NCI-H2081 (cell line): ENCODE measurements at places on chromosomes 1 and 21.

GRCh38 chr1:41707793-41708192 lies 210.9 kb downstream of the HIVEP3 start:
- no peak for DNase-seq

- no peak for DNase-seq
These were observed 5.4 kb downstream of the MTHFR start for GRCh38 chr1:11800391-11800755.

DNA sequence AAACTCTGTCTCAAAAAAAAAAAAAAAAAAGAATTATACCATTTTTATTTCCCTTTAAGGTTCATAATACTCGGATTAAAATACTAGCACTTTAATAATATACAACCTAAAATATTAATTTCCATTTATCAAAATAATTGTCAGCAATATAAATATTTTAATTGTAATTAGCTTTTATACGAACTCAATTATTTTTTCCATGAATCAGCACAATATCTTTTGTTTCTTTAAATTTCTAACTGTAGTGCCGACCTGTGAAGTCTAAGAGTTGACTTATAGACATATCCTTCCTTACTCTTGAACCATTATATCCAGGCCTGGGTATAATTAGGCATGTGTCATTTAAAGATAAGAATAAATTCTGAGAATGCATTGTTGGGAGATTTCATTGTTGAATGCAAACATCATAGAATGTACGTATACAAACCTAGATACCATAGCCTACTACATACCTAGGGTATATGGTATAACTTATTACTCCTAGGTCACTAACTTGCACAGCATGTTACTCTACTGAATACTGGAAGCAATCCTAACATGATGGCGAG lies 996.7 kb upstream of the TMPRSS15 start:
- DNase-seq, result no peak

DNA sequence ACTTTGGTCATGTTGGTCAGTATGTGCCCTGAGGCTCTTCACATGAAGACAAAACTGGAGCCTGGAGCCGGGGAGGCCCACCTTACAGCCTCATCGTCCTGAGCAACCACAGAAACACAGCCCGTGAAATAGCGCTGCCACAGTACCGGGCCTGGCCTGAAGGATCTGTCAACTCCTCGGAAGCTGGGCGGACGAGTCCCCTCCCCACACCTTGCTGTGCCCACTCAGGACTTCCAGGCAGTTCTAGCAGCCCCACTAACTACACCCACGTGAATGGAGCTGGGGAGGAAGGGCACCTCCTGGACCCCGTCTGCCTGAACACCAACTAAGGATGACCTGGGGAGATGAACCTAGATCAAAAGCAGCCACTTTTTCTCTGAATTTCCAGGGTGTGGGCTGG lies 24.7 kb downstream of the SDE2 start:
- no peak for DNase-seq

DNA sequence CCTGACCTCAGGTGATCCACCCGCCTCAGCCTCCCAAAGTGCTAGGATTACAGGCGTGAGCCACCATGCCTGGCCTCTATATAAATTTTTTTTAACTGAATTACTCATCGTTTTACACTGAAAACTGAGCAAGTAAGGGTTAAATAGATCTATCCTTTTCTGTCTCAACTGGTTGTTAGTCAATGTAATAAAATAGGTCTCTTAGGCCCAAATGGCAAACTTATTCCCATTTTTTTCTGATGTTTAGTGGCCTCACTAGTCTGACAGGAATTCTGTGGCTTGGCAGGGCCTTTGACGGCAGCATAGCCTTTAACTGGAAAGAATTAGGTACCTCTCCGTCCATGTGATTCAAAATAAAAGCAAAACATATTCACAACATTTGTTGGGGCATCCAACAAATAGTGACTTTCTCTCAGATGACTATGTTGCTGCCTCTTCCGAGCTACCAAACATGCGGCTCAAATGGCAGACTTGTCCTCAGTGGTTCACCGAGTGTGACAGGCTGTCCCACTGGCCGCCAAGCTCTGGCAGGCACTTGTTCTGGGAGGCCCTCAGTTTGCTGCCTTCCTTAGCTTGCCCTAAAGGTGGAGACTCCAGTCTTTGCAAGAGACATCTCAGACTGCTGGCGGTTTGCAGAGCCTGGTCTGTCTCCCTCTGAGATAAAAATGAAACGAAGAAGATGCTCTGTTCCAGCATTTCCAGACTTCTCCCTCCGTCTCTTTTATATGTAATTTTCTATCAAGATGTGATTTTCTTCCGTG lies 17.4 kb downstream of the ATP1A4 start:
- DNase-seq, result no peak

DNA sequence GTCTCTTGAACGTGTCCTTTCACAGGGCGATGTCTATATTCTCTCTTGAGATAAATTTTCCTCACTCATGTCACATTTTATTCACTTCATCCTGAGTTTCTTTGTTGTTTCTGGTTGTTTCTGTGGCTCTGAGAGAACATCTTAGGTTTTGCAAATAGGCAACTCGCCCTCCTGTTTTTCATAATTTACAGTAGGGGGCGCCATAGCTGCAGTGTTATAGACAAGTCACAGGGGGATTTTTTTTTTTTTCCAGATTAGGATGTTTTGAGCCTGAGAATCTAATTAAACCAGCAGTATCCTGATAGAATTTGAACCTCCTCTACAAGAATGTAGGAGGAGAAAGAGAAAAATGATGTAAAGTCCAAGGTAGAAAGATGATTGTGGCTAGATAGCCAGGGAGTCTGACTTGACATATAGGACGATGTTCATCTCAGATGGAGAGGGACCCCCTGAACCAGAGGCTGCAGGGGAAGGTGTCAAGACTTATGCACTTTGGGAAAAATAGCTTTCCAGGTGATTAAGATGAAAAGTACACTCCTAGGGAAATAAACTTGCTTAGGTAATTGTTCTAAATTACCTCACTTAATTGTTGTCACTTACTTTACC lies 76.3 kb downstream of the ZP4 start:
- peak; percentile 17 for DNase-seq

DNA sequence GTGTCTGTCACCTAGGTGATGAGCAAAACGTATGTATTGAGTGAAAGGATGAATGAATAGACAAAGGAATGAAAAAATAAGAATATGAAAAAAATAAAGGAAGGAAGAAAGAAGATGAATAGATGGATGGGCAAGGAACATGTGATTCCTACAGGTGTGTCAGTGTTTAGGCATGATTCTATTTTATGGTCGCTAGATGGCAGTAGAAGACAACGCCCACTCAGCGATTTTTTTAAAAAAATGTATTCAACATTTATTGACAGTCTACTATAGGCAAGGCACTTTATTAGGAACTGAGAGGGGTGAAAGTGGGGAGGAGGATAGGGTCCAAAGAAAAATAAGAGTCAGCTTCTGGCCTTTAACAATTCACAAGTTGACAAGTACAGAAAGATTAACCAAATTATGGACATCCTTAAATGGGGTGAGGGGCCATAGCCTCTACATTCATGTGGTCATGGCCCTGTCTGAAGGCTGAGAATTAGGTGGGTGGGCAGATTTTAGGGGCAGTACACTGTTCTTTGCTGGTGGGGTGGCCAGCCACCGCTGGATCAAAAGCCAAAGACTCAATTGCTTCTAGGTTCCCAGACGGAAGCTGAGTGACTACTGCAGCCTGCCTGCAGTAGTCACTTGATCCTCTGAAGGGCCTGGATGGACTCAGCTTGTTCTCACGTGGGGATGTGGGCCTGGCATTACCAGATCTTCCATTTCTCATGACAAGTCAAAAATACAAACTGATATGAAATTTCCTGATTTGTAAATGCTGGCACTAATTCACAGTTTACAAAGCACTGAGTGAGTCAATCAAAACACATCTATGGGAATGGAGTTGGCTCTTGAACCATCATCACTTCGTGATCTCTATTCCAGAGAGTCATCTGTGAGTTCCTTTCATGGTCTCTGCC lies 83.9 kb downstream of the FASLG start:
- peak; percentile 43 for DNase-seq

DNA sequence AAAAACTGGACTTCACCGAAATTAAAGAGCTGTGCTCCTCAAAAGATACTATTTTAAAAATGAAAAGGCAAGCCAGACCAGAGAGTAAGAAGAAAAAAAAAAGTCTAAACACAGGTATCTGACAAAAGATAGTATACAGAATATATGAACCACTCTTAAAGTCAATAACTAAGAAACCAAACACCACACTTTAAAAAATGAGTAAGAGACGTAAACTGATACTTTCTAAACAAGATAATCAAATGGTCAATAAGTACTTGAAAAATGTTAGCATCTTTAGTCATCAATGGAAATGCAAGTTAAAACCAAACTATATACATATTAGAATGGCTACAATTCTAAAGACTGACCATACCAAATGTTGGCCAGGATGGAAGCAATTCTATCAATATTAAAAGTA lies 77.6 kb downstream of the EVI5 start:
- DNase-seq, result no peak

DNA sequence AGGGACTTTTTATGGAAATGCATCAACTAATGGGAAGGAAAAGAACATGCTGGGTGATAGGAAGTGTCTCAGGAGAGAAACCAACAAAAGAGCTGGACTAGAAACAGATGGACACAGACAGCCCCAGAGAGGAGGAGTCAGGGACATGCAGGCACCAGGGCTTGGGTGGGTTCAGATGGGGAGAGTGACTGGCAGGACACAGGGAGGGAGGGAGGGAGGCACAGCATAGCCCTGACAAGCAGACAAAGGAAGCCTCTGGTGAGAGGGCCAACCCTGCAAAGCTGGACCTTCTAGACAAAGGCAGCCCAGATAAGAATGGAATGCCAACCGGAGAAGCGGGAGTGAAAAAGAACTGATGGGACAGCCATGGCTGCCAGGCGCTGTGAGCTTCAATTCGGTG lies 568.8 kb downstream of the AJAP1 start:
- DNase-seq, result no peak

DNA sequence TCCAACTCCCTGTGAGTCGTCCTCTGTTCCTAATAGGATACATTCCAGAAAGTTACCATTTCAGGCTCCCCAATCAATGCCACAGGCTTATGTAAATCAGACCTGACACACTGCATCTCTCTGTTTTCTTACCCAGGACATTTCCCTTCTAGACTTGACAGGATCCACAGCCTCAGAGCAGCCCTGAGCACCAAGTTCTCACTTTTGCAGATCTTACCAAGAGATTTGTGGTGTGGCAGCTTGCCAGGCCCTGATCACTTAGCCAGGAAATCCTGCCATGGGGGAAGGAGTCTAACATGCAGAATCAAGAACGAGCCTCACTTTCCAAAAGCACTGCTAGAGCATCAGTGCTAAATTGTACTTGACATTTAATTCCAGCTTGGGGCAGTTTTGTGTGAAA lies 202.9 kb downstream of the TBX15 start:
- no peak for DNase-seq

GRCh38 chr21:45359451-45360217 lies 45.3 kb upstream of the COL18A1 start:
- DNase-seq, result no peak

DNA sequence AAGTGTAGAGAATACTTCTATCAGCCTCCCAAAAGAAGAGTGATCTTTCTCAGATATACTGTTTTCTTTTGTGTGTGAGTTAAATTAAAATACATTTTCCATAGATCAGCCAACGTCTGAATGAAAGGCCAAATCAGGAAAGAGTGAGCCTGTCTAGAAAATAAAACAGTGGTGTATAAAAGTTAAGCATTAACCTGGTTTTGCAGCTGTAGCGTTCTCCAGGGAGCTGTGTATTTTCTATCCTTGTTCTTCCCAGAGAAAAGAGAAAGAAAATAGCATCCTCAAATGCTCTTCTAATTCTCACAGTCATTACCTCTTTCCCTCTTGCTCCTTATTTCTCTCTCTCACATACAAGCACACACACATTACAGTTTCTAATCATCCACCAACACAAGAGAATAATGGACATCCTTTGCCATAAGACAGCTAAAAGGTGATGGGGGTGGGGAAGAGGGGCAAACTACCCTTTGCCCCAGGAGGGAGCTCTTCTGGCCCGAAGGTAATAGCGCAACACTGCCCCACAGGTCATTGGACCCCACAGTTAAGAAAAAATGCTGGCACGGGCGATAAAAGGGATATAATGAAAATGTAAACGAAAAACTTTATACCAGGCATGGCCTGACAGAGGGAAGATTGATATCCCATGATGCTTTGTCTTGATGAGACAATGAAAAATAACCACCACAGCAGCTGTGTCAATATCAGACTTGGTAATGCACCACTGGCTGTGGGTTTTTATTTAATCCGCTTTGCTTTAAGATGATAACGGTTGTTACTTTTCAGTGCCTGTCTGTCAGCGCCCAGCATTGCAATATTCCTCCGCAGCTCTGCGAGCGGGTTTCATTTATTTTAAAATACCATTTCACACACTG lies 150.3 kb downstream of the NUF2 start:
- DNase-seq, result peak; percentile 95

GRCh38 chr1:210003501-210003900 lies 65.5 kb downstream of the SYT14 start:
- no peak for DNase-seq

GRCh38 chr21:29465546-29465945 lies 166.8 kb downstream of the BACH1 start:
- DNase-seq, result peak; percentile 25

- DNase-seq, result peak; percentile 29
These were observed 3.2 kb downstream of the INKA2 start for GRCh38 chr1:111735858-111736544.

- no peak for DNase-seq
These were observed 3.7 kb downstream of the CCDC24 start for GRCh38 chr1:43994794-43995790.

DNA sequence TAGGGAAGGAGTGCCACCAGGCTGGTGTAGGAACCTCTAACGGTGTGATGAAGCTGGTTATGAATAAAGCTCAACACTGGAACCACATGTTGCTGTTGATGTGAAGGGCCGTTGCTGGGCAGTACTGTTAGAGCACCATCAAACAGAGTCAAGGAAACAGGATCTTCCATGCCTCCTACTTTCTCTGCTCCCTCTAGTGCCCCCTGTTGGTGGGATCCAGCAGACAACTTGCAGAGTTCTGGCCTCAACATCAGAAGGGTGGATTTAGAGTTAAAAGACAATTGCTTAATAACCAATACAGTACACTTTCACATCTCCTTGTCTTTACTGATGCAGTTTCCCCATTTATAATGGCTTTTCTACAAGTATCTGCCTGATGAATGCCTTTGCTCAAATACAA lies 336.4 kb downstream of the NTNG1 start:
- no peak for DNase-seq

- no peak for DNase-seq
These were observed 324.9 kb downstream of the SIPA1L2 start for GRCh38 chr1:232305050-232305449.
